Activated naive CD8-positive, alpha-beta T cell treated with anti-CD3 and anti-CD28 coated beads, Interleukin-2, amount 50 U/mL, for 16 hours (primary cell): ENCODE measurements at places on chromosomes 2 and 18.

GRCh38 chr2:145860083-145860482 is 1340.2 kb upstream of the ZEB2 start:
- no peak for DNase-seq

DNA sequence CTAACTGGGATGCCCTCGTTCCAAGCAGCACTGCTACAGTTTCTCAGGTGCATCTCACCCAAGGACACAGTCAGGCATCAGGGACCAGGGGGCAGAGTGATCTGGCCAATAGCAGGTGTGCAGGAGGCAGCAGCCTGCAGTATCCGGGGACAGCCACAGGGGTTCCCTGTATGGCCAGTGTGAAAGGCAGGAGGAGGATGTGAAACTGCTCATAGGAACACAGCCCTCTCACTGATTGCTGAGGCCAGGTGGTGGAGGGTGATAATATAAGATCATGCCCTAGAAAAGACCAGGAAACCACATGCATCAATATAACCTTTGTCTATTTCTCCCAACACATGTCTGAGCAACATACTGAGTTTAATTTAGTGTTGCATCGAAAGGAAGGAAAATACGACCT is 112.7 kb upstream of the TACR1 start:
- DNase-seq = no peak

GRCh38 chr2:231708773-231709635 is 679 bp downstream of the PTMA start:
- no peak for DNase-seq

- no peak for DNase-seq
These were observed 17.5 kb upstream of the DPP4 start for GRCh38 chr2:162091325-162092007.

DNA sequence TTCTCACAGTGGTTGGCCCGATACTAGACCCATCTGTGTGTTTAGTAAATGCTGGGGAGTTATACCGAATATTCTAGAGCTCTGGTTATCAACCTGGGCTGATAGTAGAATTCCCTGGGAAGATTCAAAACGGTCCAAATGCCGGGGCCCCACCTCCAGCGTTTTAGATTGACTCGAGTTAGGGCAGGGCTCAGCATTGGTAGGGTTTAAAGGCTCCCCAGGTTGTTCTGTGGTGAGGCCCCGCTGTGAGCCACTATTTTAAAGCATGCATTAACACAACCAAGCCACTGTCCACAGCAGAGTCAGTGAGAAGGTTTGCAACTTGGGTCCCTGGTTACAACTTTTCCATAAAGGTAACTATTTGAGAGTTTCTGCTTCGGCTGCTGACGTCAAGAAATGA is 73.6 kb downstream of the DYSF start:
- DNase-seq = no peak

GRCh38 chr2:239745386-239746227 is 279.5 kb downstream of the NDUFA10 start:
- DNase-seq = no peak

DNA sequence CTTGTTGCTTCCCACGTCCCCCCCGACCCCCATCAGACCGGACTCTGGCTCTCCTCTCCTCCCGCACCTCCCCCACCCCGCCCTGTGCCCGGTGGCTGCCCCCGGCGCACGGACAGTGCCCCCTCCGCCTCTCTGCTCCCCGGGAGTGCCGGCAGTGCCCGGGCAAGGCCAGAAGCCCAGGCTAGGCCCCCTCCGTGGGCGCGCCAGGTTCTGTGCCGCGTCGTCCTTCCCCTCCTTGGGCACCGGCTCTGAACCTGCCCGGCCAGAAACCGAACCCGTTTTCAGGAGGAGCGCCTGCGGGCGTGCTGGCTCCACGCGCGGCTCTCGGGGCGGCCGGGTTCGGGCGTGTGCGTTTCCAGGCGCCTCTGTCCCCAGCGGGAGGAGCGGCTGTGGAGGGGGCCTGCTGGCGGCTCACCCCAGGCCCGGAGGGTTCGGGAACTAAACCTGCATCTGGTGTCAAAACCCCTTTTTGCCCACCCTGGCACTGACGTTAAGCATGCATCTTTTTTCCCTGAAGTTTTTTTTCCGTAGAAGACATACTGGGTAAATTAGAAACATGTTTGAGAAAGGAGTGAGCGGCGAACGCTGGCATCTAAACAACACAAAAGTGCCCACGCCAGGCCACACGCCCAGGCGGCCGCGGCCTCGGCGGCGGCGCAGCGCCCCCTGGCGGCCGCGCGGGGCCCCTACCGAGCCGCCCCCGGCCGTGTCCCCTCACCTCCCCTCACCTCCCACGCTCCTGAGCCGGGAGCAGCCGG is 123.9 kb upstream of the SLC1A4 start:
- DNase-seq = peak; percentile 17

GRCh38 chr2:64792300-64792699 is 138.6 kb upstream of the SERTAD2 start:
- no peak for DNase-seq

DNA sequence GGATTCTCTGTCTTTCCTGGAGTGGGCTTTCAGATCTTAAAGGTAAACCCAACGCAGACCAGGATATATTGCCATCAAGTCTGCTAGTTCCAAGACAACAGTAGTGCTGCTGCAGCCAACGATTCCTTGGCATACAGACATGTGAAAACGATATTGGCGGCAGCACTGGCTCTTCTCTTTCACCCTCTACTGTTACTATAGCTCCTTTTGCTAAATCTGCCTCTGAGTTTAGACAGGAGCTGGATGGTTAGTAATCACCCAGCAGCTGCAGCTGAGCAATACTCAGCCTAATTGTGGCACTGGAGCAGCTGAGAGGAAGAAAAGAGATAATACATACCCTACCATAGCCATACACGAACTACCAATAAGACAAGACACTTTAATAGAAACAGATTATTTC is 4.0 kb downstream of the YES1 start:
- no peak for DNase-seq

DNA sequence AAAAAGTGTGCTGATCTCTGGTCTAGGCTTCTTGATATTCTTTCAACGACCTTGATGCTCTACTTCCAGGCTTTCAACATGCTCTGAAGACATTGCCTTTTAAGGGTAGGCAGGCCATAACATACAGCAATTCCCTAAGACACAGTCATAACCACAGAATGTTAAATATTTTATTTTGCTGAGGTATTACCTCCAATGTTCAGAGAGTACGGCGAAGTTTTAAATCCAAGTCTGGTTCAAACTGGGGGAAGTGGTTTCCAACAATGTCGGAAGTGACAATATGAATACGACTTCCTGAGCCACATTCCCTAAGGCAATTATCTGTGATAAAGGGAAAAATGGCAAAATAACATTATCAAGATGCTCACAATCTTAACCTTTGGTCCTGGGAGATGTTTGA is 1077.9 kb upstream of the PIK3C3 start:
- DNase-seq = no peak

GRCh38 chr2:222554517-222554916 is 101.4 kb downstream of the FARSB start:
- no peak for DNase-seq

DNA sequence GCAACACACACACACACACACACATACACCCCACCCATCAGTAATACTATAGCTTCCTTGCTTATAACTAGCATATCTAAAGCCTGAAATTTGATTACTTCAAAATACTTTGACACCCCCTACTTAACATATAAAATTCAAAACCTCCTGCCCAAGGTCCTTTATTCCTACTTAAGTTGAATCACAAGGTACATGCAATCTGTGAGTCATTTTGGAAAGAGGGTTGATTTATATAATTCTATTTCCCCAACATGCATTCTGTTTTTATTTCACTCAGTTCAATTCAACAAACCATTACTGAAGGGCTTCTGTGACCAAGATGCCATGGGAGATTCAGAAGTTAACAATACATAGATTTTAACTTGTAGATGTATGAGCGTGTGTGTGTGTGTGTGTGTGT is 420.7 kb downstream of the METTL4 start:
- DNase-seq = no peak

GRCh38 chr2:46909771-46910419 is 5.7 kb downstream of the MCFD2 start:
- DNase-seq = peak; percentile 12

- DNase-seq = no peak
These were observed 2.1 kb upstream of the B3GNT7 start for GRCh38 chr2:231393149-231394131.

- no peak for DNase-seq
These were observed 38.8 kb downstream of the MFSD6 start for GRCh38 chr2:190446750-190447516.

DNA sequence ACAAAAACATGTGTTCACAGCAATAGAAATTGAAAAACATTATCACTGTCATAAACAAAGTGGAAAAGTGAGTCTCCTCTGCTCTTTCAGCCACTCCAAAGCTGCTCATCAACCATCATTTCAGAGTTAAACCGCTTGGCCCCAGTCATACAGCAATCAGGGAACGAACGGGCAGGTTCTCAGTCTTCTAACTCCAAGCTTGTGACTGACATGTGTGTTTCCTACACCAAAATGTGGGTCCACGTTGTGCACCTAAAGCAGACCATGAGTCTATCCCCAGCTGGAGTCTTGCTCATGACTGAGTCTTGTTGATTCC is 582.6 kb upstream of the ID2 start:
- DNase-seq = no peak

DNA sequence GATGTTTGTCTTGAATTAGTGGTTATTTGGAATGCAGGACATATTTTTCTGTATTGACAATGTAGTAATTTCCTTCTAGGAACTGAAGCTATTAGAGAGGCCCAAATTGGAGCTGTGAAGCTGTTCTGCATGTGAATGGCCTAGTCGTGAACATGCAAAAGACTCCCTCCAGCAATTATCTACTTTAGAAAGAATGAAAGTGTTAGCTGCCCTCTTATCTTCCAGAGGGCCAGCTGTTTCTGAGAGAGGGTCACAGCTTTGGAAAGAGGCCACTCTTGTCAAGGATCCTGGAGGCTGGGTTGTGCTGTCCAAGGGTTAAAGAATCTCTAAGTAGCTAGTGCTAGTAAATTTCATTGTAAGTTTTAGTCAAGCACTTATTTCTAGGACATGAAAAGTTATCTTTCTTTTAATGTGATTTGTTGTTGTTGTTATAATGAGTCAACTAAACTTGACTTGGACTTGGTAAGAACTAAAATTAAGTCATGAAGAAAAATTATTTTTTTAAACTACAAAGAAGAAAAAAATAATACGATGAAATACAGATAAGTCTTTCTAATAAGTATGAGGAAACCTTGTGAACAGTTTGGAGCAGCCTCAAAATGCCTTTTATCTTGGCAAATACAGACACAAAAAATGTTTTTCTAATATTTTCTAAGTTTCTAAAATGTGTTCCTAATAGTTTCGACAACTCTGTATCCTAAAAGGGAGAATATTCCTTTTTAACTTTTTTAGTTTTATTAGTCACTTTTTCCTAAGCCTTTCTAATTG is 36.8 kb downstream of the DPP4 start:
- no peak for DNase-seq
